ENCODE measurements at places on chromosomes 7 and 10.

DNA sequence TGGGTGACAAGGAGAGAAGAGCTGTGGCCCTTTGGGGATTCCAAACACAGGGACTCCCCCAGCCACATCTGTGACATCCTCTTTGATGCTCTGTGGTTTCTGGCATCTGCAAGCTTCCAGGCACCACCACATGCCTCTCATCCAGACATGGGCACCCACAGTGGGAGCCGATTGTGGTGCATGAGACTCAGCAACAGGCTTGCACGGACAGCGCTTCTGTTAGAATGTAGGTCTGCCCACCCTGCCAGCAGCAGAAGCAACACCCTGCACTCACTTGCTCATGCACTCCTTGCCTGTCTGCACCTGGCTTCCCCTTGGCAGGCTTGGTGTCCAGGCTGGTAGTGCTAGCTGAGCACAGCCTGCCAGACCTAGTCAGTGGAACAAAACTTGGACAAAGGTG is 735.0 kb upstream of the ZWINT start:
- DNase-seq, result no peak

- DNase-seq, result no peak
Measured at GRCh38 chr10:19767876-19768275, 48.4 kb upstream of the PLXDC2 start.

- DNase-seq, result no peak
Measured at GRCh38 chr7:27203365-27203953, 3.6 kb upstream of the HOXA13 start.

GRCh38 chr7:16989811-16990413 is 108.1 kb upstream of the AGR3 start:
- DNase-seq, result peak; percentile 76

GRCh38 chr10:17021656-17022465 is 107.8 kb downstream of the CUBN start:
- no peak for DNase-seq

DNA sequence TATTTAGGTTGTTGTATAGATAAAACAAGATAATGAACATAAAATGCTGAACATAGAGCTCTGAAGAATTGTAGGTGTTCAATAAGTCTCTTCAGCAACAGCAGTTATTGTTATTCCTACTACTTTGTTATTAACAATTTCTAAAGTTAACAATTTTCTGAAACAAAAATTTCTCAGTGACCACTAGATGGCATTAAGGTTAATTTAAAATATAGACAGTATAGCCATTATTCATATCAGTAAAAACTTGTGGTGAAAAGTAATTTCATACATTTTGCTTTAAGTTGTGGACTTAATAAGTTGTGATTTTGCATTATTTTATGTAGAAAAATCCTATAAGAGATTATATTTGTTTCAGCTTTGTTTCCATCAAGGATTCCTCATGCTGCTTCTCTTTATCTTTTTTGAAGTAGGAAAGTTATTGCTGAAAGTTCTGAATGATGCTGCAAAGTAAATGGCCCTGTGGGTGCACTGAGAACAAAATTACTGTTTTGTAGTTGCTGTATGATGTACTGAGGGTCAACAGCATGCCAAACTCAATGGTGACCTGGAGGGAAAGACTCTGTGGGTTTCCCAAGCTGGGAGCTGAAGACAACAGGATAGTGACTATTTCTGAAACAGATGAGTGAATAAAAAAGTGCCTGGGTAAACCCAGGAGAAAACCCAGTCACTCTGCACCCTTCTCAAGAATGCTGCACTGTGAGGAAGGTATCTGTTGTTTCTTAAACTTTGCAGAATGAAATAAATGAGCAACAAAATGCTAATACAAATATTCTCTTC is 253.6 kb downstream of the KIF20B start:
- DNase-seq, result peak; percentile 3

DNA sequence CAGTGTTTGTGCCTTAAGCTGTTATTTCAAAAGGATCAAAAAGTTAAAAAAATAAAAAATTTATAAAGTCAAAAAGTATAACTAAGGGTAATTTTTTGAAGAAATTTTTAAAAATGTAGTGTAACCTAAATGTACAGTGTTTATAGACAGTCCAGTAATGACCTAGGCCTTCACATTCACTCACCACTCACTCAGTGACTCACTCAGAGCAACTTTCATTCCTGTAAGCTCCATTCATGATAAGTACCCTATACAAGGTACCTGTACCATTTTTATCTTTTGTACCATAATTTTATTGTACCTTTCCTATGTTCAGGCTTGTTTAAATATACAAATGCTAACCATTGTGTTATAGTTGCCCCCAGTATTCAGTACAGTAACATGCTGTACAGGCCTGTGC is 21.5 kb downstream of the DNAJC9 start:
- no peak for DNase-seq

DNA sequence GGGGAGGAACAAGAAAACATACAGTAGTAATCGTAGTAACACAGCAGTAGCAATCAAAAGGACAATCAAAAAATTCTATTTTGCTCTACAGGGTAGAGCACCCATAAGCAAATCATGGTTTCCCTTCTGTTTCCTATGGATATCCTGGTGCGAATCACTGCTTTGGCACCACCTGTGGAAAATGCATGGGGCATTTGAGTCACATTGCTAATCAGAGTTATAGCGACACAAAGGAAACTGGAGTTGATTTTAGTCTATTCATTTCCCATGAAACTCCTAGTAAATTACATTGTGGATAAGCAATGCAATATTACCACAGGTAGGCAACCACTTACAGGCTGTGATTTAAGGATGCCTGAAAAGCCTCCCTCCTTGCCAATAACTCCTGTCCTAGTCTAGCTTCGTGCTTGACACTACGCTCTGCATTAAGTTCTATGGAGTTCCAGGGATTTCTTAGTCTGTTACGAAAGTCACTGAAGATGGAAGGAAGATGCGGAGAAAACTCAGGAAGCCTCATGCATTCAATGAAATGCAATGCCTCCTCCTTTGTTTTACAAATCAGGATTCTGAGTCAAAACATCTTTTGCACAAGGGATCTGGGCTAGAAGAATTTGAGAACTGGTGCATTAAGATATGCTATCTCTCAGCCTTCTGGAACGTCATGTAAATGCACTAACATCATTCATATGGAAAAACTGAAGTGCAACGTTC is 188.4 kb downstream of the DGKI start:
- DNase-seq, result no peak

DNA sequence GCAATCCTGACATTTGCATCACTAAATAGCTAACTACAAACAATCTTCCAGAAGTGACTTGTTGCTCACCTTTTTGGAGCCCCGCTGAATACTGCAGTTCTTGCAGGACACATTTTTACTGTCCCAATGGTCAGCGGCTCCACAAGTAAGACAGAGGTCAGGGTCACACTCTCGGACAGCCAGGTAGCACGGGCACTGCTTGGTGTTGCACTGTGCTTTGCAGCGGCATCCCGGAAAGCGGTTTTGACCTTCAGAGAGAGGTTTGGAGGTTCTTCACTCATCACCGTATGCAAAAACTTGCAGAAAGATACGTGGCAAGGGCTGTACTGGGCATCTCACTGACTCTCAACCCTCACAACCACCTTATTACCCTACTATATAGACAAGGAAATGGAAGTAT is 70.2 kb downstream of the EZH2 start:
- no peak for DNase-seq

DNA sequence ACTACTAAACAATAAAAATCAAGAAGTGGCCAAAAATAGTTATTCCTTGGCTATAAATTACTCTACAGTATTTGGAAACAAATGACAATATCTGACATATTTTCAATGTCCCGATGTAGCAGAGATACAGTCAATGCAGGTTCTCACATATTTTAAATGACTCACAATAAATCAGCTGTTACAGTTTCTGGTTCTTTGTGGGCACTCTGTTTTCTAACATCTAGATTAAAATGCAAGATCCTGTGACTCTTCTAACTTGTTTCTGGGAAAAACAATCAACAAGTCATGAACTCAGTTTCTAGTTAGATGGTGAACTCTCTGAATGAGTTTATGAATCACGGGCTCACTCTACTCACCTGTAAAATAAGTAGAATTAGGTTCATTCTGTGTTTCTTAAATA is 849.6 kb upstream of the MBL2 start:
- DNase-seq, result no peak

DNA sequence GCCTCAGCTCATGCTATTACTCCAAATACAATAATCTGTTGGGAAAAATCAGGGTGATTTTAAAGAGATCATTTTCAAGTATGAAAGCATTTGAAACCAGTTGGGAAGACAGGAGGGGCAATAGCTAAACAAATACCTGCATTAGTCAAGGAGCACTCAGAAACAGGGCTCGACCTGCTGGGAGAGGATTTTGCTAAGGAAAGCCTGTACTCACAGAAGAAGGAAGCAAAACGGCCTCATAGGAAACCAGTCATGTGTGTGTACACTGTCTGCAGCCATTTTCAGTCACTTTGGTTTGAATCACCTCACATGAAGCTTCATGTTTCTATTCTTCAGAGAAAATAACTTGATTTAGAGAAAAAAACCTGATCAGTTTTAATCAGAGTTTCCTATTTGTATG is 38.6 kb downstream of the FZD1 start:
- no peak for DNase-seq

DNA sequence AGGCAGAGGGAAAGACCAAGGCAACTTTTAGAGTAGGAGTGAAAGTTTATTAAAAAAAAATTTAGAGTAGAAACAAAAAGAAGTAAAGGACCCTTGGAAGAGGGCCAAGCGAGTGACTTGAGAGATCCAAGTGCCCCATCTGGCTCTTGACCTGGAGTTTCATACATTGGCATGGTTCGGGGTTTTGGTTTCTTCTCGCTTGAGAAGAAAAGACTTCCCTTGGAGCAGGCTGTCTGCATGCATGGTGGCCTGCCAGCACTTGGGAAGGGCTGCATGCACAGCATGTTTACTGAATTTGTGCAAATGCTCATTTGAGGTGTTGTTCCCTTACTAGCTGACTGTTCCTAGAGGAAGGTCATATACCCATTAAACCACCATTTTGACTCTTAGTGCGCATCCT is 8.8 kb upstream of the ADO start:
- DNase-seq, result no peak

DNA sequence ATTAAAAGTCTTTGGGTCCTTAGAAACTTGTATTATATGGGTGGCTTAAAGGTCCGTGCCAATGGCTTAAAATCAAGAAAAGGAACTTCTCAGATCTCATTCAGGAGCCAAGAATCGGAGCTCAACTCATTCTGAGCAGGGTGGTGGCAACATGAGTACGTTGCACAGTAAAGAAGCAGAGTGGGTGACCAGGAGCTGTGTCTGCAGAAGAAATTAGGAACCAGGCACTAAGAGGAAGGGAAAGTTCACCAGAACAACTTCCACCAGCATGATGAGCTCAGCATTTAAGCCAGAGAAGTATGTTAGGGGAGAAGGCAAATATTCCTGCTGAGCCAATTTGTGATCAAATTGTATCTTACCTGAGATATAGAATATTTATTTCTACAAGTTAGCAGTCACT is 236.0 kb upstream of the NRP1 start:
- DNase-seq, result no peak

DNA sequence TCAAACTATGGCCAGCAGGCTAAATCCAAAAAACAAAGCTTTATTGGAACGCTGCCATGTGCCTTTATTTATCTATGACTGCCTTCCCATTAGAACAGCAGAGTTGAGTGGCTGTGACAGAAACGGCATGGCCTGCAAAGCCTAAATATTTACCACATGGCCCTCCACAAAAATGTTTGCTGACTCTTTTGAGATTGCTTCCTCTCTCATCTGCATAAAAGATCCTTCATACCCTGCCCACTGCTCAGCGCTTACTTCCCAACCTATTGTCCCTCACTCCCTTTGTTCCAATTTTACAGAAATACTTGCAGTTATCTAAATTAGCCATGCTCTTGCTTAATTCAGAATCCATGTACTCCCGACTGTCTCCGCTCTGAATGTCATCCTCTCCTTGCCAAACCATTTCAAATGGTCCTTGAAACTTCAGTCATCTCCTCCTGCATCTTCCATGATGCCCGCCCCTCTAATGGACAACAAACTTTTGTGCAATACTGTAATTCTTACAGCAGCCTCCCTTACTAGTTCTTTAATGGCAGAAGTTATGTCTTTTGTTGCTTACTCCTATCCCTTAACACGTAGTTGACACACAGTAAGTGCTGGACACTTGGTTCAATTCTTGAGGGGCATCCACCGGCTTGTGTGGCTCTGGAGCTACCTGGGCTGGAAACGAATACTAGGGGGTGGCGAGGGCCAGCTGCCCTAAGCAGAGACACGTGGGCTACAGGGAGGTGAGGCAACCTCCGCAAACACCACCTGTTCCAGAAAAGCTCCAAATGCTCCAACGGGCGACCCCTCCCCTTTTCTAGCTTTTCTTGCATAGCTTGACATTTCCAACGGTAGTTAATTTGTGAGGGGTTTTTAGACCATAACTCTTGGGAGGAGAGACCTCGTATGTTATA is 832 bp downstream of the XRCC2 start:
- DNase-seq, result peak; percentile 12

All from fibroblast of skin of scalp (primary cell).